ENCODE measurements at places on chromosomes 11 and 22.

DNA sequence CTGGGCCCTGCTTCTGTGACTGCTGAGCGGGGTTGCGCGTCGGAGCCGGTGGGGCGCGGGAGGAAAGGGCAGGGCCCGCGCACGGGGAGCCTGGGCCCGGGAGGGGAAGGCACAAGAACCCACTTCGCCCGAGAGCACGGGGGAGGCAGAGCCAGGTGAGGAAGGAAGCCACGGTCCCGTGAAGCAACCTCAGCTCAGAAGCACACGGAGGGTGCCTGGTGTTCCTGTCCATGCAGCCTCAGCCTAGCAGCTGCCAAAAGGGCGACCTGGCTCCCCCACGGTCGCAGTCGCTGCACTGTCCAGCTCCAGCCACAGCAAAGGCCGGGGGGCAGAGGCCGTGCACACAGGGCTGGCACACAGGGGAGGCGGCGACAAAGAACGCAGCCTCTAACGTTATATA lies 9.3 kb upstream of the CDC42BPG start:
- DNase-seq, result no peak

- no peak for DNase-seq
Observed at GRCh38 chr11:33044285-33044756, 4.9 kb downstream of the TCP11L1 start.

GRCh38 chr11:63993993-63994392 lies 7.8 kb downstream of the OTUB1 start:
- no peak for DNase-seq

- DNase-seq, result no peak
Observed at GRCh38 chr22:23826510-23827350, 12.1 kb downstream of the DERL3 start.

GRCh38 chr11:8690374-8691342 lies 8.1 kb downstream of the RPL27A start:
- DNase-seq, result peak; percentile 52

- peak; percentile 54 for DNase-seq
Observed at GRCh38 chr11:94741022-94741679, 27.0 kb upstream of the AMOTL1 start.

DNA sequence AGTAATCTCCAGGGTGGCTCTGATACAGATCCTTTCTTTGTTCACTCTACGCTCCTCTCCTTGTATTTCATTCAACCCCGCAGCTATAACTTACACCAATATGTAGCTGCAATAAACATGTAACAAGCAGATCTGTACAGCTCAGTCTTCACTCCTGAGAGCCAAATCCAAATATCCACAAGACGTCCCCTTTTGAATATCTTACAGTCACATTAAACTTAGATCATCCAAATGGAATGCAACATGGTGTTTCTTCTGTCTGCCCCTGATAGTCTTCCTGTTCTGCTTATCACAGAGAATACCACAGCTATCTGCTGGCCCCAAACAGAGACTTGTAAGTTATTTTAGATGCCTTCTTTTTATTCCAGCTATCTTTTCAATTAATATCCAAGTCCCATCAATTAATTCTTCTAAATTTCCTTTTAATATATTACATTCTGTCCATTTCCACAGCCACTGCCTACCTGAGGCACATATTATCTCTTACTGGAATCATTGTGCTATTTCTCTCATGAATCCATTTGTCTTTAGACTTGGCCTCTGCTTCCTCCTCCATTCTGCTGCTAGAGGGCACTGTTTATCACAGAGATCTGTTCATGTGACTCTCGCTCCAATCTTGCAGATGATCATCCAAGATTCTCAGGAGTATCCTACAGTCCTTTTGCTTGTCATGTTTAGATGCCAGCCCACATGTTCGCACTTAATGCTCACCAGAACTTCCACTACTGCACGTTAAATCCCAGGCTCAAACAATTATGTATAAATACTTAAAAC lies 908.6 kb downstream of the NTM start:
- DNase-seq, result no peak

GRCh38 chr11:96002339-96002738 lies 78.4 kb upstream of the MTMR2 start:
- no peak for DNase-seq

GRCh38 chr11:75240311-75241035 lies at the start of gene TPBGL:
Gene TPBGL, plus strand, starts transcription at chr11:75240774. Its CDS starts 276 bp downstream, at chr11:75241050.
- DNase-seq, result peak; percentile 62

DNA sequence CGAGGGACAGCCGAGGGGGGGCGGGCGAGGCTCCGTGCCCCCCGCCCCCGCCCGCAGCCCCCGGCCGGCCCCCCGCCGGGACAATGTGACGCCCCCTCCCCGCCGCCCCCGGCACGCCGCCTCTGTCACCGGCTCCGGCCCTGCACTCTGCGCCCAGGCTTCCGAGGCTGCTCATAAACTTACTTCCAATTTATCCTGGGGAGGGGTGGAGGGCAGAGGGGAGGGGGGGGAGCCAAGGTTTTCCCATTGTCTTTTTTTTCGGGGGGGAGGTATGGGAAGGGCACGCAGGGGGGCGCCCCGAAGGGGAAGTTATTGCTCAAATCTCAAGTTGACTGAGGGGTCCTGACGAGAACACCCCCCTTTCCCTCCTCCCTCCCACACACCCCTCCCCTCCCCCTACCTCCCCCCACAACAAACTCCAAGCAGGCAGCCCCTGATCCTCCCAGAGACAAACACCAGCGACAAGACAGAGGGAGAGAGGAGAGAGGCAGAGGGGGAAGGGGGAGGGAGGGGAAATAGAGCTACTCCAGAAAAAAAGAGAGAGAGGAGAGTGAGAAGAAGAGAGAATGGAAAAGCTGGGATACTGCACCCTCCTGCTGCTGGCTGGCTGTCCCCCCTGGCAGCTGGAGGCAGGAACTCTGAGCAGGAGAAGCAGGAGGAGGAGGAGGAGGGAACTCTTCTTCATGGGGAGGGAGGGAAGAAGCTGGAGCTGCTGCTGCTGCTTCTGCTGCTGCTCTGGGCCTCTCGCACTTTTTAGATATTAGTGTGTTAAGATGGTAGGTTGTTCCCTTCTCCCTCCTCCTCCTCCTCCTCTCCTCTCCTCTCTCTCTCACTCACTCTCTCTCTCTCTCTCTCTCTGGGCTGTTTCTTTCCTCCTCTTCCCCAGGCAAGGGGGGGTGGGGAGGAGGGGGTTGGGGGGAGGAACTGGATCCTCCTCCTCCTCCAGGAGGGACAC lies 631 bp downstream of the PHF21A start:
- peak; percentile 61 for DNase-seq

- DNase-seq, result no peak
Observed at GRCh38 chr22:37160027-37160426, 10.3 kb upstream of the IL2RB start.

DNA sequence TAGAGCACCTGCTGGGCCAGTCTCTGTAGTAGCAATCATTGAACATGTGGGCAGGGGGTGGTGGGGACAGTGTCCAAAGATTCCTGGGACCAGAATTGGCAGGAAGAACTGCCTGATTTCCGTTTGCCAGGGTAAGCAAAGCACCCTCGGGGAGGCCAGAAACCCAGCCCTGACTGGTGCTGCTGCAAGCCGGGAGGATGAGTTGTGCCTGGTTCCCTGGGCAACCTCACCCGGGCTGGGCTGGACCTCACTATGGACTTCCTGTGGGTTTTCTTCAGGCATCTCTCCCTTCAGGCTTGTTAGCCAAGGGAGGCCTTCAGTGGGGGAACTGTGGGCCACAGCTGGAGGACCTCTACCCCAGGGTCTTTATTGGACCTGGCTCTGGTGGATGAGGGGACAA lies 8.0 kb upstream of the POU2F3 start:
- no peak for DNase-seq

- no peak for DNase-seq
Observed at GRCh38 chr11:62646825-62647608, 604 bp upstream of the GANAB start.

GRCh38 chr11:62592989-62593421 lies 1.7 kb upstream of the TUT1 start:
- DNase-seq, result no peak

DNA sequence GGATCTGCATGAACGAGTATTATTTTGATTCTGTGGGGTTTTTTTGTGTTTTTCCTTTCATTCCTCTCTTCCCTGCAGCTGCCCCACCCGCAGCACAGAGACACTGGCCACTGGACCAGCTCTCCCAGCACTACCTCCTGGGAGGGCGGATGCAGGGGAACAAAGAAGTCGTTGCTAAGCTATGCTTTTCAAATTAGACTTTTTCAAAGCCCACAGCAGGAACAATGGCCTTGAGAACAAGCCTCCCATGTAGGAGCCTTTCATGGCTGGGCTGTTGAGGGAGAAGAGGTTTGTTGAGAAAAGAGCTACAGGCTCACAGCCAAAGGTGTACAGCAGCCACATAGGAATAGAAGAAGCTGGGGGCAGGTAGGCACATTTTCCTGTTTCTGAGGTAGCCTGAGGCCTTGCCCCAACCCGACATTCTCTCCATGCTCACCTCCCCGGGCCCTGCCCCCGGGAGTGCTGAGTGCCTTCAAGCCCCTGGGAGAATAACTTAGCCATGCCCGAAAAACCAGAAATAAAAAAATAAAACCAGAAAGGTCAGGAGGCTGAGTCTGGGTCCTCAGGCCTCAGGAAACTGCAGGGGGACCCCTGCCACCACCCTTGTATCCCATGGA lies 20.5 kb upstream of the SYT12 start:
- no peak for DNase-seq

- no peak for DNase-seq
Observed at GRCh38 chr11:113684496-113684895, 21.6 kb downstream of the TMPRSS5 start.

- DNase-seq, result no peak
Observed at GRCh38 chr11:112178428-112178827, 3.1 kb downstream of the BCO2 start.

DNA sequence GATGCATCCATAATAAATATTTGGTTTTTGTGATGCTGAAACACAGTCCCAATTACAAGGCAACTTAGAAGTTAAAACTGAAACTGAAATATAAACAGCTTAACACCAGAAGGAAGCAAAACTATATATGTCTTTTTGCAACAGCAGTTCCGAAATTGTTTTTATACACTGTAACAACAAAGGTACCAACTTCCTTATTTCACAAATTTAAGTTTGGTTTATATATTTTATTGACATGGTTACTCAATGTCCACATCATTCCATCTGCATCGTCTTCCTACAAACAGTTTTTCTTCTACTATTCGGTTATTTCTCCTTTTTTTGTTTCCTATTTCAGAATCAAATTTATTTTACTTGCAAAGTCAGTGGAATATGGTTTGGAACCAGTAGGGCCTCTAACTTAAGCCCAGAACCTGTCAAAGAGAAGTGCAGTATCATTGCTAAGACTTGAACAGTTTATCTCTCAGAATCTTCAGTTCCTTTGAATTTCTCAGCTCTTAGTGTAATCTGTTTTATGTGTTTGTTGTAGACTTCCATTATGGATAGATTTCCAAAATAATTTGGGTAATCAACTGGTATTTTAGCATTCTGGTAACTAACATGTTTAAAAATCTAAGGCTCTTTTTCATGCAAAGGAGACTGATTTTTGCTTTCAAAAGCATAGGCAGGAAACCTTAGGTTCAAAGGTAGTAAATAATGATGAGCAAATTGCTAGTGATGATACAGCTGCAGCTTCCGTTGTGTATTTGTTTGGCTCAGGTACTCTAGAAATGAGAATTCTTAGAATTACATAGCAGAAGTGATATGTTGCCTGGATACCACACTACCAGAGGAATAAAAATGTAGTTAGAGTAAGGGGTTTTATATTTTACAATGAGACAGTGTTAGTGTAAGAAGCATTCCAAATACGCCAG lies 8.2 kb upstream of the HSPA8 start:
- no peak for DNase-seq

DNA sequence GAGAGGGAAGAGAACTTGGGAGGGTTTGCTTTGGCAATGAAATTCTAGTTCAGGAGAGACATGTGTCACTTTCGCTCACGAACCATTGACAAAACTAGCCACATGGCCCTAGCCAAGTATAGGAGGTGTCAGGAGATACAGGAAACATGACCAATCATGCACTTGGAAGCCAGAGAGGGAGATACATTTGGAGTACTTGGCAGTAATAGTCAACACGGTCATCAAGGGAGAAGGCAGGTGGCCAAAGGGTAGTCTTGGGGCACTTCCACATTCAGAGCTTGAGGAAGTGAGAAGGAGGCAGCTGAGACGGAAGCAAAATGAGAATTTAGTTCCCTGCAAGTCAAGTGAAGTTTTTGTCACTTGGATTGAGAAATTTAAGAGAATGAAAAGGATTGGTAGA lies 26.4 kb upstream of the KIRREL3 start:
- no peak for DNase-seq

GRCh38 chr11:102147632-102148031 lies 37.4 kb downstream of the YAP1 start:
- no peak for DNase-seq

Data from activated CD8-positive, alpha-beta memory T cell treated with anti-CD3 and anti-CD28 coated beads, Interleukin-2, amount 50 U/mL, for 48 hours (primary cell).